Activated naive CD8-positive, alpha-beta T cell treated with anti-CD3 and anti-CD28 coated beads, Interleukin-2, amount 50 U/mL, for 16 hours (primary cell): ENCODE measurements at places on chromosomes 4 and X.

- no peak for DNase-seq
Observed at GRCh38 chr4:100797791-100798190, 280.0 kb upstream of the EMCN start.

GRCh38 chrX:7074148-7074907 is 73.2 kb upstream of the STS start:
- DNase-seq, result no peak

GRCh38 chrX:43016021-43016420 is 238.1 kb upstream of the PPP1R2C start:
- no peak for DNase-seq

GRCh38 chr4:11149612-11150259 is 279.0 kb downstream of the HS3ST1 start:
- DNase-seq, result no peak

- no peak for DNase-seq
Observed at GRCh38 chr4:152258804-152259708, 276.8 kb downstream of the FBXW7 start.

- no peak for DNase-seq
Observed at GRCh38 chr4:85986266-85986665, 373.6 kb downstream of the MAPK10 start.

DNA sequence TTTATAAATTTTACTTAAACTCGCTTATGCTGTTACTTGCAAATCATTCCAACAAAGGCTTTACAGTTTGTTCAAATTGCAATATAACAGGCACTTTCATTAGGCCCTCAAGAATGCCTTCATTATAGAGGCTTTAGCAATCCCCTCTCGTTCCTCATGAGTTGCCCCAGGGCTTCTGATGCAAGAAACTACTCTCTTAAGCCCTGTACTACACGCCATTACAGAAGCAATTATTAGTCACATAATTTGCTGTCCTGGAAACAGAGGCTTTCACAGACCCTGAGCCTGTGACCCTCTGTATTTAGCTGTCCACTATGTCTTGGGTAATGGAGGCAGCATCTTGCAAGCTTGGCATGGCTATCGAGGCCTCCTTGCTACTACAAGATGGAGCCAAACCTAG is 965.9 kb upstream of the DIAPH2 start:
- no peak for DNase-seq

- DNase-seq, result no peak
Observed at GRCh38 chr4:75907966-75908365, 5.7 kb upstream of the PPEF2 start.

GRCh38 chr4:40840255-40840984 is 90.7 kb downstream of the NSUN7 start:
- DNase-seq, result no peak

DNA sequence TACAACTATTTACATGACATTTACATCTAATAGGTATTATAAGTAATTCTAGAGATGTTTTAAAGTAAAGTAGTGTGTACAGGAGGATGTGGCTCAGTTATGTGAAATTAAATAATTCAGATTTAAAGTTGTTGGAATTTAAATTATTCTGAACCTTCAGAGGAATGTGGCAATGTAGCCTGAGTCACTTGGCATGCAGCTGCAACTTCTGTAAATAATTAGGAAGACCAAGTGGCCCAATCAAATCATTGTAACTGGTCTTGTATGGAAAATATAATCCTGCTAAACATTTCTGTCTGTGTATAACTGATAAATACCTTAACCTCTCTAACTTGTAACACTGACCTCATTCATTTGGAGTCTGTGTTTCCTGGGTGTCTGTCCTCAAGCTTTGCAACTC is 828.9 kb downstream of the GLUD2 start:
- DNase-seq, result no peak

DNA sequence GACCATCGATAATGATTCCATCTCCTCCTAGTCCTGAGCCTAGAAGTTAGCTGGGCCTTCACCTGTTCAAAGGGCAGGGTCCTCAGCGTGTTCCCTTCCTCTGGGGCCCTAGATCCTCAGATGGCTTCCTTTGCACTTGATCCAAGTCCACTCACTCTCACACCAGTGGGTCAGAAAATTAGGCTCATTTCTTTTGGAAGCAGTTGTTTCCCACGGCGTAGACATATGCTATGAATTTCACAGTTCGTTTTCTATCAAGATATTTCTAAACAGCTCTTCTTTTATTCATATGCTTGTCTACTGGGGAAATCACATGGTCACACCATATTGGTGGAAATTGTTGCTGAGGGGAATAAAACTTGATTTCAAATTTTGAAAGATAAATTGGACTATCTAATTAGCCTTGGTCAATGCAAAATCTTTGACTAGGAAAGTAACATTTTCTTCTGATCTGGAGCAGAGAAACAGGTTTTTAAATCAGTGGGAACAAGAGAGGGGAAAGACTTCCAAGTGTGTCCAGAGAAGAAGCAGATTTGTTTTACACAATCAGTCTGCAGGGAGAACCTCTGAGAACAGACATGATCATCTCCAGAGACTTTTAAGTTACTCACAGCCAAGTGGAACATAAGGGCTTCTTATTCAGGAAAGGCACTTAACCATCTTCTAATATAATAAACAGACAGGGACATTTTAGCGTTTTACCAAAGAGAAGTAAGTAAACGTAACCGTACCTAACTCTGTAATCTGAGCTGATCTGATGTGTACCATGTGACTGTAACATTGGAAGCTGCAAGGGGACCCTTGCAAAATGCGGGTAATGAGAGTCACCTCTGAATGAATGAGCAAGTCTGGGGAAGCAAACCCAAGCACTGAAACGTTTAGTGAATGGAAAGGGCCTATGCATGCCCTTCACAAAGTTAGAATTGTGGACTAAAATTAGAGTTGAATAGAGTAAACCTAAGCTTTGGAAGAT is 455.7 kb upstream of the FAT1 start:
- no peak for DNase-seq

DNA sequence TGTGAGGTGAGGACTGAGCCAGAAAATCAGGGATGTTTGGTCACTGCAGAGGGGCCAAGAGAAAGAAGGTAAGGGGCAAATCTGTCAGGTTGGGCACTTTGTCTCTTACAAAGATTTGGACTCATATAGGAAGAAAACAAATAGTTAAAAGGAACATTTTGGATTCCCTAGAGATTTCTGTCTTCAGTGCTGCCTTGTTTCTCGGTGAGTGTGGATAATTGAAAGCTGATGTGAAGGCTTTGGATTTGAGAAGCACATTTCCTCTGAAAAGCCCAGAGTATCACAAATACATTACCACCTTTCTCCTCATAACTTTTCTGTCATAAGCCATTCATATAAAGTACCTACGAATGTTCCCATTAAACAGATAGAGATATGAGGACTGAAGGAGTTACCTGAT is 107.5 kb downstream of the ATG4A start:
- no peak for DNase-seq

GRCh38 chrX:78957768-78958130 is 12.6 kb downstream of the P2RY10 start:
- no peak for DNase-seq
